AG20443 (cell line): ENCODE measurements at places on chromosomes 3 and 15.

DNA sequence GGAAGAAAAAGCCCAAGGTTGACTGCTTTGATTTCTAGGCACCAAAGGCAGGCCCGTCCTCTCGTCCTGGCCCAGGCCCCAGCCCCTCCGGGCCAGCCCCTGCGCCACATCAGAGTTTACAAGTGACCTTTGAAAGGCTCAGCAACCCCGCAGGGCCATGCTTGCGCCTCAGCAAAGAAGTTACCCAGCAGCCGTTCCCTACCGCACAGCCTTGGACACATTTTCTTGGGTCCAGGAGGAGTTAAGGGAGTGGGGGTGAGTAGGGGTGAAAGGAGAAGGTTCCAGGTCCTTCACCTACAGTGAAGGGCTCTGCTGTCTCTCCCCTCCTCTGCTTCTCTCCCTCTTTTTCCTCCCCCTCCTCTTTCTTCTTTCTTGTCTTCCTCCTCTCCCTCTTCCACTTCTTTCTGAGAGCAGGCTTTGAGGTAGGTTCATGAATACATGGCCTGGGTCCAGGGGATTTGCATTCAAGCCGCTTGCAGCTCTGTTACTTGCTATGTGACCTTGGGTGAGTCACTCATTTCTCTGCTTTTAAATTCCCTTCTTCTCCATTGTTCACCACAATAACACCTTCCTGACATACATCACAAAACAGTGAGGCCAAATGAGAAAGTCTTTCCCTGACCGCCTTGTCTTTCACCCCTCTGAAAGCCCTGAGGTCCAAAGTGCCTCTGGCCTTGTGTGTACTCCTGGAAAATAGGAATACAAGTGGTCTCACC, 223.3 kb upstream of the TPRG1 start:
- peak; percentile 46 for DNase-seq

- DNase-seq: peak; percentile 93
Measured at GRCh38 chr3:126389112-126389793, 5.5 kb upstream of the CFAP100 start.

- DNase-seq: no peak
Measured at GRCh38 chr3:47414161-47414564, 33.3 kb downstream of the PTPN23 start.

DNA sequence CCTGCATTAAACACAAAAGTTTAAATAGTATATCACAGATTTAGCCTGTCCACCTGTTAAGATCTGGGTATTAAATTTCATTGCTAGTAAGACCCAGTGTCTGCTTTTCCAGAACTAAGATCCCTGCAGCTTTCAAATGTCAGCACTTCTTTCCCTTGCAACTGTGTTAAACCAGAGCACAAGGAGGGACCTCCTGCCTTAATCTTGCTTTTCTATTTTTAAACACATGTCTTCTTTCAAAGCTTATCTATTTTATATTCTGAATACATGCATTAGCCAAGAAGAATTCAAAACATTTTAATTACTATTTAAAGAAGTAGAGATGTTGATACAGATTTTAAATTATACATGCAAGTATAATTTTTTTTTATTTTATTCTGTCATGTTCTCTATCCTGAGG, 315.1 kb downstream of the ARPP21 start:
- DNase-seq: no peak

GRCh38 chr3:50296721-50297383, 2.4 kb downstream of the HYAL3 start:
- no peak for DNase-seq

DNA sequence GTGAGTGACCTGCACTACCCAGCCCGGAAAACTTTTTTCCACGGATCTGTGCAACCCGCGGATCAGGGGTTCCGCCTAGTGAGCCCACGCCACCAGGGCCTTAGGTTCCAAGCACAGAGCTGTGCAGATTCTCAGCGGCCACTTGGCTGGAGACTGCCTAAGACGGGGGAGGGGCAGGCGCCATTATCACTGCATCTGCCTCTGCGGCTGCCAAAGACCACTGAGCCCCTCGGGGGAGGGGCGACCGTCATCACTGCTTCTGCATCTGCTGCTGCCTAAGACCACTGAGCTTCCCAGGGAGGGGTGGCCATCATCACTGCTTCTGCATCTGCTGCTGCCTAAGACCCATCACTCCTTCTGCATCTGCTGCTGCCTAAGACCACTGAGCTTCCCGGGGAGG, 460.2 kb downstream of the OCA2 start:
- no peak for DNase-seq

DNA sequence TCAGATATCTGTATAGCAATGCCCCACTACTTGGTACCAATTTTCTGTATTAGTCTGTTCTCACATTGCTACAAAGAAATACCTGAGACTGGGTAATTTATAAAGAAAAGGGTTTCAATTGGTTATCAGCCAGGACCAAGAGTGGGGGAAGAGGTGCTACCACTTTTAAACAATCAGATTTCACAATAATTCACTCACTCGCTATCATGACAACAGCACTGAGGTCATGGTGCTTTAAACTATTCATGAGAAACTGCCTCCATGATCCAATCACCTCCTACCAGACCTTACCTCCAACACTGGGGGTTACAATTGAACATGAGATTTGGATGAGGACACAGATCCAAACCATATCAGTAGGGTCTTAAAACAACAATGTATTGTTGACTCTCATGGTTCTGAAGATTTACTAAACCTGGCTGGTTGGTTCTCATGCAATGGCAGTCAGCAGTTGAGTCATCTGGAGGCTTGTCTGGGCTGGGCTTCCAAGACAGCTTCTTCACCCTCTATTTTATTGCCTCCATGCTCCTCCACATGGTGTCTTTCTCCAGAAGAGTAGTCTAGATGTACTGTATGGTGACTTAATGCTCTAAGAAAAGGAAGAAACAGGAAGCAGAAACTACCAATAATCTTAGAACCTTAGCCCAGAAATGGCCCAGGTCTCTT, 21.2 kb upstream of the TM4SF4 start:
- DNase-seq: no peak

DNA sequence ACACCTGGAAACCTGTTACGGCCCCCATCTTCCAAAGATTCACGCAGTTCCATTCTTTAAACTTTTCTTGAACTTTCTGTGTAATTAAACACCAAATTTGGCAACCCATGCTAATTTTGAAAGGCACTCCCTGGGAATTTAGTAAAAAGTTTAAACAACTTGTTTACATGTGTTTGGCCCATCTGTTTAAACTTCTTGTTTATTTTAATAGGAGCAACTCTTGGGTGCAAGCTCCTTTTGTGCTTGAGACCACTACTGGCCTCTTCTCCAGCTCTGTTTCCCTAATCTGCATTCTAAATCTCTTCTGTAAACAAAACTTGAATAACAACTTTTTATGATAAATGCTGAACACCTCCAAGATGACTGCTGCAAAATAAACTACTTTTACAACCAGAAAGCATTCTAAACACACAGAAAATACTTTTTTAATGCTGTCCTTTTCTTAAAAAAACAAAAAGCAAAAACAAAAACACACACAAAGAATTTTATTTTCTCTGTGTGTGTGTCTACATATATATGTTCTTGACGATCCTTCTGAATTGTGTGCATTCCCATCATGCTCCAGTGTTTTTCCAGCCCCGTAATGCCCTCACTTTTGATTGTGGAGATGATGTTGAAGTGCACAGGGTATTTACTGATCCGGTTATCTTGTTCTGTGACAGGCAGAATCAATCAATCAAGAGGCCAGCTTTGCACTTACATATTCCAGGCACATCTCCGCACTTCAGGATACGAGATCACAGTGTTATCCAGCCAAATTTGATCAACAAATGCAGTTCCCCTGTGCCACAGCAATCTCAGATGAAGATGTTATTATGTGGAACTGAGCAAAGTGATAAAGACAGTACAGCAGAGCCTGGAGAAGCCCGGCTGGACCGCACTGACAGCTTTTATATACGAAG, 416.9 kb downstream of the FOXP1 start:
- DNase-seq: no peak

- no peak for DNase-seq
Measured at GRCh38 chr3:130411320-130411719, 65.8 kb downstream of the COL6A5 start.

DNA sequence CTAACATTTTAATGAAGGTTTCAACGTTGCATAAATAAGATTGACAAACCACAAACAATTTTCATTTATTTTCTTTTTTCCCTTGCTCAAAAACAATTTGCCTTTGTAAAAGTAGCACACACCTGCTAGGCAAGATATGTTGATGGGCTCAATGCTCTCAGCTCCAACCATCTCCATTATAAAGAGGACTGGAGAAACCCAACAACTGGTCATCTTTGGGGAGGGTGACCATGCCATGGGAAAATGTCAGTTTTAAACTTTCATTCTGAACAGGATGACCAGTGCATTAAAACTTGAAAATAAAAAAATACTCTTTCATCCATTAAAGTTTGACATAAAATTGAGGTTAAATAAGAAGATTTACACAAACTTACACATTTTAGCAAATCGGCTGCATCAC, 183.7 kb downstream of the CFAP20DC start:
- no peak for DNase-seq

DNA sequence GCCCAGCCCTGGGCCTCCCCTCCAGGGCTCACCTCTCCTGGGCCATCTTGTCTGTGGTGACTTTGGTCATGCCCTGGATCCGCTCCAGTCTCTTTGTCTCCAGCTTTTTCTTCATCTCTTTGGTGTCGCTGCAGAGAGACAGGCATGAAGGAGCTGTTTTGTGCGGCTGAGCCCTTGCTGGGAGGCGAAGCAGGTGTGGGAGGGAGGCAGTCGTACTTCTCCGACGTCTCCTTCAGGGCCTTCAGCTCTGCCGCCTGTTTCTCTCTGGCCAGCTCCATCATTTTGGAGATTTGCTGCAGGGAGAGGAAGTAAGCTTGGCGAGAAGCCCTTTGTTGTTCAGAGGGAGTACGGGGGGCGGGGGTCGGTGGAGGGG, 7.7 kb upstream of the ANKRD63 start:
- no peak for DNase-seq

- no peak for DNase-seq
Measured at GRCh38 chr3:125121246-125122010, 65.6 kb upstream of the HEG1 start.

- no peak for DNase-seq
Measured at GRCh38 chr3:177484206-177484605, 286.9 kb upstream of the TBL1XR1 start.

GRCh38 chr3:99250272-99250671, 348.8 kb upstream of the DCBLD2 start:
- no peak for DNase-seq

GRCh38 chr15:94478763-94479162, 247.4 kb downstream of the MCTP2 start:
- DNase-seq: no peak

DNA sequence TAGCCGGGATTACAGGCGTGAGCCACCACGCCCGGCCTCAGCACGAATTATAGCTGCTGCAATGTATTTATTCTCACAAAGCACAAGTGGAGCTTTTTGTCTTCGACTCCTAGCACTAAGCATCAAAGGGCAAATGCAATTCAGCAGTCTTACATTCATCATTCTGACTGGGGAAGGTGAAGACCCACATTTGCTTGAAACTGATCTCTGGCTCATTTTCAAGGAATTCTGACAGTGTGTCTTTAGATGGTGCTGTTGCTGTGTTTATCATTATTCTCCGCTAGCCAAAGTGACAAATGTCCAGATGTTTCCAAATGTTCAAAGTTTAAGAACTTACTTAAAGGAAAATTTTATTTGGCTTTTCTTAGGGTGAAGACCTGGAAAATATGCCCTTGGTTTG, 55.9 kb downstream of the SGO1 start:
- DNase-seq: no peak

- DNase-seq: no peak
Measured at GRCh38 chr3:31743331-31744089, 210.8 kb downstream of the STT3B start.

GRCh38 chr3:193851428-193851847, 258.4 kb downstream of the OPA1 start:
- DNase-seq: no peak

- no peak for DNase-seq
Measured at GRCh38 chr3:177483182-177483967, 286.1 kb upstream of the TBL1XR1 start.

DNA sequence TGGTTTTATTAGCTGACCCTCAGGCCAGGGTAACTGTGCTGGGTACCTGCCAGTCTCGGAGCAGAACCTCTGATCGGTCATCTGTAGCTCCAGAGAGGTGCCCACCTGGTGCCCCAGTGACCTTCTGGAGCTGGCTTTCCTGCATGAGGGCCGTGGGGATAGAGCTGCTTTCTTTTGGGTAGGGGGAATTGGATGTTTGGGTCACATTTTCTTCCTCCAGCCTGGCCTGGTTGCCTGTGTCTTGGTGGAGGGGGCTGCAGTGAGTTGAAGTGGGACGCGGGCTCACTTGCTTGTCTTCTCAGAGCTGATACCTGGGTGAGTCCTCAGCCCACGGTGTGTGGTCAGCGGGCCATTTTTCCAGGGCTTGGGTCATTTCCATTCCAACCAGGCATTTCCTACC, 2.6 kb downstream of the ZNF710 start:
- no peak for DNase-seq

- no peak for DNase-seq
Measured at GRCh38 chr3:66506154-66506553, 5.3 kb upstream of the LRIG1 start.

- no peak for DNase-seq
Measured at GRCh38 chr3:126180477-126181397, at the start of gene ALDH1L1. ALDH1L1 (minus strand) TSS chr3:126180586; CDS start chr3:126160979, 19,607 bp downstream.

- DNase-seq: no peak
Measured at GRCh38 chr3:183826448-183827250, 1.3 kb upstream of the MAP6D1 start.

DNA sequence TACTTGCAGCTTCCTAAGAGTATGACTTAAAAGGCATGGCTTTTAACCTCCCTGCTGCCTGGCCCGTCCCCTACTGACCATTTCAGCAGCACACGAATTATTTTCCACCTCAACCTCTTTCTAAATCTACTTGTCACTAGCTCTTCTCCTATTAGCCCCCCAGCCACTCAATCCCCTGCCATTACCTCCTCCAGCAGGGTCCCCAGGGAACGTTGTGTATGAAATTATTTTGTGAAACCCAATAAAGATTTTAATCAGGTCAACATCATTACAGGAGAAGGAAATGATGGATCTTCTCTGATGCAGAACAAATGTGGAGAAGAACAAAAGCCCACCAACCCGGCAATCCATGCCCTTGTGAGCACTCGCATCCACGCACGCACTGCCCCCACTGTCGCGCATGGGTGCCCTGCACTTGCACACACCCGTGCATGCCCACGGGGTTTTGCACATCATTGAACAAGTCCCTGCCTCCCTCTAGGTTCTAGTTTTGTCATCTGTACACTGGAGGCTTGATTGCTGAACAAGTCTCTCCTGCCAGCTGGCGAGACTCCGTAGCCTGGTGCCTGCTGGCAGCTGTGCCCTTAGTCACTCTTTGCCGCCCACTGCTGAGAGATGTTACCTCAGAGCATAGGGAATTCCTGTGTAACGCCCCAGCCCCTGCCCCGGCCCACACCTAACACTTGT, 51.6 kb downstream of the LINGO1 start:
- no peak for DNase-seq

GRCh38 chr3:107198581-107199181, 178.6 kb upstream of the CCDC54 start:
- DNase-seq: peak; percentile 72

GRCh38 chr15:92614301-92614700, 41.3 kb downstream of the FAM174B start:
- DNase-seq: no peak

GRCh38 chr3:111837112-111837511, 22.0 kb upstream of the PHLDB2 start:
- DNase-seq: no peak

GRCh38 chr15:78069462-78070029, 8.0 kb downstream of the TBC1D2B start:
- DNase-seq: no peak
